Posterior vena cava (tissue), 2 donors: ENCODE measurements at places on chromosomes 11 and 22.

DNA sequence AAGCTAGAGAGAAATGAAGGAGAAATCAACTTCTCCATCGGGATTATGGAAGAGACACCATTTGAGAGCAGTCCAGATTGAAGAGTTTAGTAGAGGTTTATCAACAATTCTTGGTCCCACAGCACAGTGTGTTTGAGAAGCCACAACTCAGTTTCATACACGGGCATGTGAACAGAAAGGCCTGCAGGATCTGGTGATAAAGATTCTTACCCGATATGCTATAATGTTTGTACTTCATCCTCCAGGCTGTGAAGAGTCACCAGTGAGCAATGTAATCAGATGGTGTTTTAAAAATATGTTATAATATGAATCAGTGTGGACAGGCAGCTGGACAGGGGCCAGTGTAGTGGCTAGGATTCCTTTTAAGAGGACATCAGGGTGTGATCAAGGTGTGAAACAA, 29.7 kb upstream of the VWA5A start:
- DNase-seq = no peak

GRCh38 chr11:102522312-102523188, 8.0 kb downstream of the MMP7 start:
- DNase-seq = no peak

DNA sequence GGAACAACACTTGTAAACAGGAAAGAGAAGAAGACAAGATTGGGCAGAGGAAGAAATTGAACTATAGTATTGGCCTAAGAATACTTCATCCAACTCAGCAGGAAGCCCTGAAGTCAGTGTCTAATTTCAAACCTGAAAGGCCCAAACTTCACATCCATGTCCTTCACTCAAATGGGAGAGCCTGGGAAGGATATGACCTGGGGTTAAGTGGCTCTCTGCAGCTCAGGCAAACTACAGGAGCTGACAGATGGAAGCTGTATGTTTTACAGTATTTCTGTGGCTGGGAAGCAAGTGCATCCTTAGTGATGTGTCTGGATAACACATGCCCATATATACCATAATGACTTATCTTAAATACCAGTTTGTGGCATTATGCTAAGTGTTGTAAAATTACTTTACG, 196.2 kb downstream of the SOX6 start:
- DNase-seq = no peak

DNA sequence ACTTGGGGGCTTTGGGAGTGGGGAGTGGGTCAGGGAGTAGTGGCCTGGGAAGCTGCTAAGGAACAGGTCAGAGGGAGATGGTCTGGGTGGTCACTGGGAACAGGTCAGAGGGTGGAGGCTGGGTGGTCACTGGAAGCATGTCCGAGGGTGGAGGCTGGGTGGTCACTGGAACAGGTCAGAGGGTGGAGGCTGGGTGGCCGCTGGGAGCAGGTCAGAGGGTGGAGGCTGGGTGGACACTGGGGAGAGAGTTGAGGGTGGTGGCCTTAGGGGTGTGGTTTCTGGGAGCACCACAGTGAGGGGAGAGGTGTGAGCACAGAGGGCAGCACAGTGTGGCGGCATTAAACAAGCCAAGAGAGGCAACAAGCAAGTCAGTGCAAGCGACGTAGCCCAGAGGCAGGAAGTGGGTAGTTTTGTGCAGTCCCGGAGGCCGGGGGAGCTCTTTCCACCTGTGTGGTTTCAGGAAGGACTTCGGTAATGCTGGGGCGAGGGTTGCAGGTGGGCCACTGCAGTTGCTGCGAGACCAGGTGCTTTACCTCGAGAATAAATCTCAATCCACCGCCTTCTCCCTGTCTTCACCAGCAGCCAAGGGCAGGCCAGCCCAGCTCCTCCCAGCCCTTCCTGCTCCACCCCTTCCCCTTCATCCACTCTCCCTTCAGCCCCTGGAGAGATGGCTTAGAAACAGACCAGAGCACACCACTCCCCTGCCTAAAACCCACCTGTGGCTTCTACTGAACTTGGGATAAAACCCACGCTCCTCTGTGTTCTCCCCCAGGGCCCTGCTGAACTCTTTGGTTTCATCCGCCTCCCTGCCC, 3.2 kb upstream of the CACNA1I start:
- no peak for DNase-seq

GRCh38 chr22:44261164-44261860, 51.4 kb downstream of the SHISAL1 start:
- DNase-seq = no peak
